Stimulated activated memory B cell treated with anti-CD40 and anti-IgM and Interleukin-4, amounts not matched to agents 10 μg/mL and 1 μg/mL and 100 μg/mL, for 72 hours (primary cell): ENCODE measurements at places on chromosomes 2 and 18.

- ATAC-seq, result no peak
Measured at GRCh38 chr2:128496700-128497099, 178.0 kb upstream of the HS6ST1 start.

GRCh38 chr18:36650906-36651305 is 177.9 kb downstream of the TPGS2 start:
- ATAC-seq, result no peak

GRCh38 chr18:59767732-59768131 is 70.5 kb upstream of the CCBE1 start:
- ATAC-seq, result no peak

DNA sequence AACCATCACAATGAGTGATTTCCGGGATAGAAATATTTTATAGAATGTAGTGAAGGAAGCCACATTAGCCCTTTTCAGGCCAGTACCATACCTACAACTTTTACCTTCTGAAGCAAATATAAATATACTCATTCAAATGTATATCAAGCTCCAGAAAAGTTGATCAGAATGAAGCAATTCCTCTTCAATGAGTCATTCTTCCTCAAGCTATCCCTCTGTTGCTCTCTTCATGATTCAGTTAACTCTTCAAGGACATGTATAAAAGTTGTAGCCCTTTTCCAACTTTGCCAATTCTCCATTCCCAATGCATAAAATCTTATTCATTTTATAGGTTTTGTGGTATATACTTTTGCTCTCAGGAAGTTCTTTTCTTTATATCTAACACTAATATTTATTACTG is 242.1 kb upstream of the RGPD4 start:
- no peak for ATAC-seq

DNA sequence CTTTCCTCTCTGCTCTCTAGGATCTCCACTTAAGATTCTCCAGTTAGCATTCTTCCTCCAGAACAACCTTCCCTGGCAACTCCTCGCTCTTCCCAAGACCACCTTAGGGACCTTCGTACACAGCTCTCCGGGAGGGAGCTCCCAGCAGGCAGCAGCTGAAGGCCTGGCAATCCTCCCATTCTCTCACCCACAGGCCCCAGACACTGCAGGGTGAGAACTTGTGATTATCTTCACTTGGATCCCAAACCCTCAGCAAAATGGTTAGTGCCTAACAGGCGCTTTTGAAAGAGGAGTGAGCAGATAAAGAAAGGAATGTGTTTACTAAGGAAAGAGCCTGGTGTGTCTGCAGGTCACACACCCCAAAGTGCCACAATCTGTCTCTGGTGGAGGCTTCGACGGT is 83.8 kb upstream of the SNTG2 start:
- ATAC-seq, result no peak

GRCh38 chr2:171320731-171321130 is 113.1 kb downstream of the METTL8 start:
- ATAC-seq, result no peak

GRCh38 chr18:10089881-10090280 is 176.1 kb downstream of the VAPA start:
- ATAC-seq, result no peak

DNA sequence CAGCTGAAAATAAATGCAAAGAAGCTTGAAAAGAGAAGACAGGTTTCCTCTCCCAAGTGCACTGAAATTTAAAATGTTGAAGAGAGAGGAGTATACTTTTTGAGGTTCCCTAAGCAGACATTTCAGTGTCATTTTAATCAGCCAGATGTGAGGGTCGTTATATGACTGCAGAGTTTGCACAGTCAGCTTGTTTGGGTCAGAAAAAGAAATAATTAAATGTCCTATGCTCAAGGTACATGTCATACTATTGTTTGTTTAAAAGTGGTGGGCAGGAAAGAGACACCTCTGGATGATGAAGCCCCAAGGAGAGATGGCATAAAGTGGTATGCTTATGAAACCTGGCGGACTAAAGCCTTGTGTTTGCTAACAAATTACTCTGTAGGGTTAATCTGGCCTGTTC is 55.2 kb downstream of the CCDC85A start:
- no peak for ATAC-seq

- ATAC-seq, result no peak
Measured at GRCh38 chr2:172550419-172550818, 5.5 kb upstream of the PDK1 start.

- no peak for ATAC-seq
Measured at GRCh38 chr2:88220718-88221117, 50.6 kb downstream of the THNSL2 start.

- ATAC-seq, result no peak
Measured at GRCh38 chr2:94759211-94759610, 112.0 kb upstream of the TEKT4 start.

DNA sequence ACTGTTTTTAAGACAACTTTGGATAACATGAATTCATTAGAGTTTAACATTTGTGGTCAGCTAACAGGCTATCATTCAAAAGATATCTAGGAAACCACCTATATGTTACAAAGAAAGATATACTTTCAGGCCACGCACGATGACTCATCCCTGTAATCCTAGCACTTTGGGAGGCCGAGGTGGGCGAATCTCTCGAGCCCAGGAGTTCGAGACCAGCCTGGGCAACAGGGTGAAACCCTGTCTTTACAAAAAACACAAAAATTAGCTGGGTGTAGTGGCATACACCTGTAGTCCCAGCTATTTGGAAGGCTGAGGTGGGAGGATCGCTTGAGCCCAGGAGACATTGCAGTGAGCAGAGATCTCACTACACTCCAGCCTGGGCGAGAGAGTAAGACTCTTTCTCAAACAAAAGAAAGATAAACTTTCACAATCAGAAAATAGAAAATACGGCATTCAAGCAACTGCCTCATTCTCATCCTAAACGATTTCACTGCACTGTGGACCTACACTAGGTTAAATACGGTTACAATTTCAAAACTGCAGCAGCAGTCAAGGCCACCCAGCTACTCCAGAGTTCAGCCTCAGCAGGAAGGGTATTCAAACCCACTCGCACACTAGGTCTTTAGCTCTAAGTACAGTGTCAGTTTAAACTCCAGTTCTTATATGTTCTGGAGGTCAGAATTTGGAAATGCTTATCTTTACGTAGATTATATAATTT is 250.0 kb upstream of the SLC39A10 start:
- no peak for ATAC-seq

- no peak for ATAC-seq
Measured at GRCh38 chr2:219018286-219018685, 23.0 kb downstream of the CFAP65 start.

GRCh38 chr18:61531182-61531581 is 198.0 kb downstream of the CDH20 start:
- ATAC-seq, result no peak
